CD4-positive, alpha-beta T cell treated with Interleukin-17A for 1 hour (primary cell): ENCODE measurements at places on chromosomes 12 and 14.

DNA sequence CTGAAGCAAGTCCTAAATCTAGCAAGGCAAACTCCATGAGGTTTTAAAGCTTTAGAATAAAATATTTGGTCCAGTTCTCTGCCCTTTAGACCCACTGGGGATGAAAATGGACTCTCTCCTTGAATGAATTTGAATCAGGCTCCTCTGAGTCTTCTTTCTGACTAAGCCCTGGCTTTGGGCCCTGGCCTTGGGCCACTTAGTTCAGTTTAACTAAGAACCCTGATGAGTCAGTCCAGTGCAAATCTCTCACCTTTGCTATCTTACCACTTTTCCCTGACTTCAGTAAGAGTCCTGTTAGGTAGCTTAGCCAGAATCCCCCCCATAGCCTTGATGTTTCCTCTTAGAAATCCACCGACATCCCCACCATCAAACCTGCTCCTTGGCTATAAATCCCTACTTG lies 427.5 kb downstream of the SNAPC1 start:
- no peak for DNase-seq

- no peak for DNase-seq
Measured at GRCh38 chr12:57458665-57459054, 925 bp upstream of the GLI1 start.

DNA sequence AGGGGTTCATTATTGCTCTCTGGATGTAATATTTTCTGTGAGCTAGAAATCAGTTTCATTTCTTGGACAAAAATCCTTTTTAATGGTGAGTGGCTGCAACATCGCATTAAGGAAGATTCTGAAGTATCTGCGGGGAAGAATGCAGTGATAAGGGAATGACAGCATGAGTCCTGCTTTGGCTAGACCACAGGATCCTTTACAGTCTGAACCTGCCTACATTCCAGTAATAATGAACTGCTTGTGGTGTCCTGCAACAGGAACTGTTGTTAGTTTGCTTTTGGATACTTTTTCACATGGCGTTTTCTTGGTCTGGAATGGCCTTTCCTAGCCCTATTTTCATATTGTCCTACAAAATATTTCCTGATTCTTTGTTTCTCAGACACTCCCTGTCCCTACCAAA lies 15.7 kb downstream of the MDM2 start:
- DNase-seq, result no peak

- no peak for DNase-seq
Measured at GRCh38 chr14:84809158-84809557, 720.8 kb upstream of the FLRT2 start.

DNA sequence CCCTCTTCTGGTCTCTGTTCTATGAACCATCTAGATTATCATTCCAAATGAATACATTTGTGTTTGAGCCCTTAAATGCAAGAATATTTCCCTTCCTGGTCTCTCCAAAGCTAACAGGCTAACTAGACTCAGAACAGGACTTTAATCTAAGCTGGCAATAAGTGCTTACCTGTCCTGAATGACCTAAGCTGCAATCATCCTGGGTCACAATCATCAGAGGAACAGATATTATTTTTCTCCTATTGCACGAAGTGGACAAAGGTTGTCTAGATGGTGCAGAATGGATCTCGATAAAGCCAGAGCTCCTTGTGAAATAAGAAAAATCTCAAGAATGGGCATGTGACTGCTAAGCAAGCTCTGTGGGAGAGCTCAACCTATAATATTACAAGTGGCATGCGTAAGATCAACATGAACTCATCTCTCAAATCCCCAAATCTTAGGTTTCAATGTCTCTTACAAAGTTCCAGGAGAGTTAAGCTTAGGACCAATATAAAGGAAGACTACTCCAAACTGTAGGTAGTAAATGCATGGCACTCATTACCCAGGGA lies 10.6 kb upstream of the NUMB start:
- no peak for DNase-seq

DNA sequence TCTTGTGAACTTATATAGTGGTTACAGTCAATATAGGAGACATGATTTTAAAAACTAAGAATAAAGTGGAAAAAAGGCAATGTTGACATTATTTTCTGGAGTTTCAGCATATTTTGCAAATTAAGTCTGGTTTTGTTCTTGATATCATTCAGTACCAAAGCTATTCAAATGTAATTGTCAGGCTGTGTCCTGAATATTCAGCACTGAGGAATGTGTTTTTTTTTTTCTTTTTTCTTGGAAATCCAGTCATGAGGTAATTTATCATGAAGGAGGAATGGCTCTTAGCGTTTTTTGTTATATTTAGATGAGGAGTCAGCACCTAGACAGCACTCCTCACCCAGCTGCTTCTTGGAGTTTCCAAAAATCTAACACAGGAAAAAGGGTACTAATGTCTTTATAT lies 225.5 kb downstream of the CCDC91 start:
- DNase-seq, result no peak

DNA sequence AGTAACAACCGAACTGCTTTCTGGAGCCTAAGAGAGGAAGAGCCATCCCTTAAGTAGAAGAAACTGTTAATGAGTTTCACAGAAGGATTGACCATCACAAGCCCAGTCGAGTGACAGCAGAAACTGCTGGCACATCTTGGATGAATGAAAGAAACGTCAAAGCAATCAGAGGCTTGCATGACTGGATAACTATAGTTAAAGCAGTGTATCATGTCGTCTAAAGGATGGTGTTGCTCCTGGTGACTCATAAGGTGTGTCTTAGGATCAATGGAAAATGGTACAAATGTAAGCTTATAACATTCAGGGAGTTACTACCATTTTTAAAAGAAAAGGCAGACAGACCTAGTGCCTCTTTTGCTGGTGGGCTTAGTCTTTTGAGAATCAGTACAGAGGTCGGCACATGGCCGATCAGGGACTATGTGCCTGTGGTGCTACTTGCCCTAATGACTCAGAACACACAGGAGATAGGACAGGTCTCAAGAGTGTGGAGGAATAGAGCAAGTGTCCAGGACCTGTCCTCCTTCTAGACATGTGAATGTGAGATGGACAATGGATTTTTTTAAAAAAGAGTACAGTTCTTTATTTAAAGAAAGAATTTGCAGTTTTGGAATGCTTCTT lies 55.7 kb downstream of the TMX1 start:
- no peak for DNase-seq

- no peak for DNase-seq
Measured at GRCh38 chr12:5140190-5140589, 96.5 kb downstream of the KCNA5 start.

DNA sequence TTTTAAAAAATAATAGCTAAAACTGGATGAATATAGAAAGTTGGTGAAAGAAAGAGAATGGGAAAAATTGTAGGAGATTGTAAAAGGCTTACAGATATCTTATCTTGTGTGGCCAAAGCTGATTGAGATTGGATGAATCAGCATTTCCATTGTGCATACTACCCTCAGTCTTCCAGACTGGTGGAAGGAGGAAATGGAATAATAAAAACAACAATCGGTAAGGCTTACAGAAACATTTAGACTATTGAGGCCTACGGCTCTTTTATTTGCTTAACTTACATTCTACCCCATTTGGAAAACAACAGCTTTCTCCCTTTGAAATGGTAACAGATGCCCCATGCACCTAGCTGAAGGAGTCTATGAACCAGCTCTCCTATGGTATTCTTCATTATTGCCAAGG lies 129.8 kb downstream of the PTPRB start:
- no peak for DNase-seq

GRCh38 chr14:99121319-99121875 lies 150.6 kb downstream of the BCL11B start:
- DNase-seq, result no peak
